ENCODE measurements at places on chromosomes 7 and 10.

DNA sequence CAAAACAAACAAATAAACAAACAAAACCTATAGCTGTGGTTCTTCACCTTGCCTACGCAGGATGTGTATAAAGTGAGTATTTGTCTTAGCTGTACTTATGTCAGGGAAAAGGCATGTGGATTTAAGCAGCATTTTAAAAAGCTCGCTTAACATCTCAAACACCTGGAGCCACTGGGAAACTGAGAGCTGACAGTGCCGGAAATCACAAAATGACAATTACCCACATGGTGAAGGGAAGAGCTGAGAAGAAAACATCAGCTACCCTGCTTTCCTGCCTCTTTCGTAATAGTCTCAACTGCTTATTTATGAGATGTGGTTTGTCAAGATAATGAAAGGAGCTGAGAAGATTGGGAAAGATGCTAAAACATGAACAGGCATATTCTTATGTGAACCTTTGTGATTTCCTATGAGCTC, 31.1 kb upstream of the MSMB start:
- no peak for DNase-seq

DNA sequence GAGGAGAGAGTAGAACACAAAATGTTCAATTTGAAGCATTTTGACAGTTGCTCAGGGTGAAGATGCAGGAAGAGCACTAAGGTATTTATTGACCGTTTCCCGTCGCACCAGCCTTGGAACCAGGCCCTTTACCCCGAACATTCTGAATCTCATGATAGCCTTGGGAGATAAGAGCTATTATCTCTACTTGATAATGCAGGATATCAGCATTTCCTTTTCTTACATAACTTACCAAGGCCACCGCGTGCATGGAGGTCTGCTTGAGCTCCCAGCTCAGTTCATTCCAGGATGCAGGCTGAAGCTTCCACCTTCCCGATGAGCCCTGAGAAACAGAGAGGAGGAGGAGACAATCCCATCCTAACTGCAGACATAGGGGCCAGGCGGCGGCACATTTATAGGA, 324.2 kb upstream of the COBL start:
- no peak for DNase-seq

GRCh38 chr10:44934416-44935200, 23.5 kb downstream of the TMEM72 start:
- DNase-seq: peak; percentile 48

GRCh38 chr10:97016728-97017473, 168.9 kb downstream of the SLIT1 start:
- DNase-seq: no peak

DNA sequence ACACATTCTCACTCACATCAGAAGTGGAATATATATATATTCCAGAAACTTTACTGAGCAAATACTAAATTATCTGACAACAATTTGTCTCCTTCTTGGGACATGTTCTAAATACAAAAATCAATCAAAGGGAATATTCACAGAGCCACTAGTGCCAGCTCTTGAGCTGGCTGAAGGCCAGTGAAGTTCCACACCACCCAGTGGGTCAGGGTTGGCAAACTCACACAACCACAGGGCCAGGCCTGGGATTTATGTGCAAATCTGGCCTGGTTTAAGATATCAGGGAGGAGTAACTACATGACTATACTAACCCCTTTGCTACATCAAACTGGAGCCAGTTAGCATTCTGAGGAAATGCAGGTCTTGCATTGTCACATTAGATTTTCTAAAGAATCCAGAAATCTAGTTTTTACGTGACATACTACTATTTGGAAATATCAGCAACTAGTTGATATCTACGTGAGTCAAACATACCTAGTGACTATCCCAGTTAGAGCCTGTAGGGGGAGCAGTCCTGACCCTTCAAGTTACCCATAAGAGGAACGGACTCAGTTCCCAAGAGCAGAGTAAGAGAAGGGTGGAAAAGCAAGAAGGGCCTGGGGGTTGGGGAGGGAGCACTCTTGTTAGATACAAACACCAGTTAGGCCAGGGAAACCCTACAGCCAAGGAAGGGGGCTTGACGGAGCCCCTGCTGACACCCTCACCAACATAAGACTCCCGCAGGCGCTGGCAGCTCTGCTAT, 600.4 kb downstream of the KCNMA1 start:
- DNase-seq: peak; percentile 65
